ENCODE measurements at places on chromosomes 1 and 21.
A peak's percentile ranks its signal among the peaks of the same experiment; 100 is the strongest.

DNA sequence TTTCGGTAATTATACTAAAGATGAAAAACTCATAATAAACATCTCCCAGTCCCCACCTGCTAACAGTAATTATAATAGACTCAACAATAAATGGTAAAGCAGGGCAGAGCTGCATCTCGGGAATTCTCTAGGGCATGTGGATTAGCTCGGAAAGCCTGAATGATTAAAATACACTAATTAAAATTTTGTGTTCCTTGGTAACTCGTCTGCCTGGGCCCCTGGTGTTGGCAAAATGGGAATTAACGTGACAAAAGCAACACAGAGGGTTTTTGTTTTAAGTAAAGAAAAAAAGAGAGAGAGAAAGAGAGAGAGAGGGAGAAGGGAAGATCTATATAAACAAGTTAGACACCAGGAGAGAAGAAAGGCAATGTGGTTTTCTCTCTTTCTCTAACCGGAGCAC lies 62.1 kb downstream of the CASZ1 start:
- no peak for DNase-seq

- no peak for DNase-seq
Observed at GRCh38 chr1:94608142-94608851, 66.7 kb upstream of the F3 start.

- no peak for DNase-seq
Observed at GRCh38 chr21:46083791-46084561, 13.9 kb upstream of the COL6A2 start.

DNA sequence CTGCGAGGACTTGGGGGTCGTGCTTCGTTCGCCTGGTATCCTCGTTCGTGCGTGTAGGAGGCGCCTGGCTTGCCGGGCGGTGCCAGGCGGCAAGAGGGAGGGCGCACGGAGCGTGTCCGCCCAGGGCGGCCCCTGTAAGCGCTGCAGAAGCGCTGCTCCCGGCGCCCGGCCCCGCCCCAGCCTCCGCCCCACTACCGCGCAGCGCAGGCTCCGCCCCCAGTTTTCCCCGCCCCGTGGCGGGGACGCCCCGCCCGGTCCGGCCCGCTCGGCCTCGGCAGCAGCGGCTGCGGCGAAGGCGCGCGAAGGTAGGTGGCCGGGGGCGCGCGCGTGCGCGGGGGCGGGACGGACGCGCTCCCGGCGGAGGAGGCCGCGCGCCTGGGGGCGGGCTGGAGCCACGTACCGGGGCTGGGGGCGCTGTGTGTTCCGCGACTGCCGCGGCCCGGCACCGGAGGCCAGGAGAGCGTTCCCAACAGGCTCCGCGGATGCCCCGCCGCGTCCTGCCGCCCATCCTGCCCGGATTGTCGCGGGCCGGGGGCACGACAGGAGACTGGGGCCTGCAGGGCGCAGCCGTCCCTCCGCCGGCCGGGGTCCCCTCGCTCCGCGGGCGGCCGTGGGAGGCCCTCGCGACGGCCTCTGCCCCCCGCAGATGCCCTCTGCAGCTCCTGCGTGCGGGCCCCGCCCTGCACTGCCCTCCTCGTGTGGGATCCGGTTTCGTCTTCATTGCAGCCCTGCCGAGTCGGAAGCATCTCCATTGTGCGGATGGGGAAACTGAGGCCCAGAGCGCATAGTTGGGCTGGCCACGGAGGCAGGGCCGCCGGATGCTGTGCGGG lies 7.7 kb upstream of the CROCC start:
- DNase-seq: peak; percentile 93

GRCh38 chr1:24182061-24182460 lies 5.0 kb downstream of the IFNLR1 start:
- no peak for DNase-seq
